ENCODE measurements at places on chromosomes 4 and X.

DNA sequence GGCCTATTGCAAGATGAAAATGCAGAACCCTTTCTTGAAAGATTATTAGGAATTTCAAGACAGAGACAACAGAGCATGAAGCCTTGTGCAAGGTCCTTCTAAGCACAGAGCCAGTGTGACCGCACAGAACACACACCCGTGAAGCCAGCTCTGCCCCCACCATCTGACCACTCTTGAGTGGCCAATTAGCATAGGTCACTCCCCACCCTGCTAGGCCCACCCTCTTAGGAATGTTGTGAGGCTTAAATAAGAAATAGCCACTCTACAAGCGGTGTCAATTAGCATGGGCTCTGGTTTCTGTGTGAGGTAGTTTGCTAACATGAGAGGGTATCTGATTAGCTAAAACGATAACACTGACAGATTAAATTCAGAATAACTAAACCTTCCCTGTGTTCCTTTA is 152.9 kb downstream of the PTTG2 start:
- no peak for DNase-seq

DNA sequence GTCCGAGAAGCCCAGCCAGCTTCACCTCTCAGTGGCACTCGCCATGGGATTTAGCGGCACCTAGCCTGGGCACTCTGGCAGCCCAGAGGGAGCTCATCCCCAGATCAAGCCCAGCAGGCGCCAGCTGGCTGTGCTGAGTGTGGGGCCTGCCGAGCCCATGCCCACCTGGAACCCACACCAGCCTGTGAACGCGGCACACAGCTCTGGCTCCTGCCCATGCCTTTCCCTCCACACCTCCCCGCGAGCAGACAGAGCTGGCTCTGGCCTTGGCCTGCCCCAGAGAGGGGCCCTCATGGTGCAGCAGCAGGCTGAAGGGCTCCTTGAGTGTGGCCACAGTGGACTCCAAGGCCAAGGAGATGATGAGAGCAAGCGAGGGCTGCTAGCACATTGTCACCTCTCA is 38.0 kb upstream of the AADAT start:
- no peak for DNase-seq

DNA sequence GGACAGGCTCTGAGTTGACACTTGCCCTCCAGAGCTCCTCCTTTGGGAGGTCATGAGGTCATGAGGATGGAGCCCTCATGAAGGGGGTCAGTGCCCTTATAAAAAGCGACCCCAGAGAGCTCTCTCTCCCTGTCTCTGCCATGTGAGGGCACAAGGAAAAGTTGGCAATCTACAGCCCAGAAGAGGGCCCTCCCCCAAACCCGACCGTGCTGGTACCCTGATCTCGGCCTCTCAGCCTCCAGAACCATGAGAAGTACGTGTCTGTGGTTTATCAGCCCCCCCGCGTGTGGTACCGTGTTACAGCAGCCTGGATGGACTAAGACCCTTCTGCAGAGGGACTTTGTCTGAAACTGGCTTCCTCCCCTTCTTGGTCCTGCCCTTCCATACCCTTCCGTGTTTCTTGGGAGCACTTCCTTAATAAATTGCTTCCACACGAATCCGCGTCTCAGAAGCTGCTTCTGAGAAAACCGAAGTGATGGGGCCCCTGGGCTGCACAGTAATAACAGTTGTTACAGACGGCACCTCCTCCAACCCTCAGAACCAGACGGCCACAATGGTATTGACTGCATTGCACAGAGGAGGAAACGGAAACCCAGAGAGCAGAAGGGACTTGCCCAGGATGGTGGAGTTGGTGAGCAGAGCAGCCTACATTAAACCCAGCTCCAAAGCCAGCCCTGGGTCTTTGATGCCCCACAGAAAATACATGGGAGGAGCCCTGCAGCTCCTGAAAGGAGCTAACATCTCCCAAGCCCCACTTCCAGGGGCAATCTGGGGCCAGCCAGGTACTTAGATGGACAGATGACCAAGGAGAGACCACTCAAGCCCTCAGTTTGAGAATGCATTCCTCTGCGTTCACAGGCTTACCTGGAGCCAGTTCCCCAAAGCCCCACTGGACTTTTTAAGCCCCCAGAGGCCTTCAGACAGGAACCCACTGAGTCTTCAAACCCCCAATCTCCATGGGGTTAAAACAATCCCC is 242.7 kb downstream of the BCOR start:
- no peak for DNase-seq

DNA sequence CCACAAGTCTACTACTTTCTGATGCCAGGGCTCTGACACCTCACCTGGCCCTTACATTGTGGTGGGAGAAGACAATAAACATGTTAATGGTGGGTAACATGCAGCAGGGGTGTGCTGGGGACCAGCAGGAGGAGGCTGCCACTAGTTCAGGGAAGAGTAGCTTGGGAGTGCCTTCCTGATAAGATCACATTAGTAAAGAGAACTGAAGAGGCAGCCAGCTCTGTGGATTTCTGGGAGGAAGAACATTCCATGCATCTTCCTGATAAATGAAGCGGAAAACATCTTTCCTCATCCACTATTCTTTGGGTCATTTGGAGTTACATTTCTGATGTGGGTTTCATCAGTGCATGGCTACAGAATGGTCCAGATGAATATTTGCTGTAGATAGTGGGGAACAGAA is 9.0 kb downstream of the RNF150 start:
- no peak for DNase-seq

DNA sequence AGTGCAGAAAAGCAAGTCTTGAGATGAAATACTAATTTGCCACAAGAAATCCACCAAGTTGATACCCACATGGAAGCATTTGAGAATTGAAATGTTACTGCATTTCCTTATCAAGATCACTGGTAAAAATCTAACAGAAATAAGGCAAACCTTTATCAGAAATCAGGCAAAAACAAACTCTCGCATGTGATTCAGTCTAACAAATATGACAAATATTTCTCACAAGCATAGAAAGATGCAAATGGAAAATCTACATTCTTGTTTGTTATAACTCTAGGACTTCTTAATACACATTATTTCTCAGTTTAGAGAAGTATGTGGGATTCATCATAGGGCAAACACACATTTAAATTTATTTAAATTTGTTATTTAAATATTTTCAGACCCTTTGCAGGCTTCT is 52.9 kb downstream of the TXK start:
- no peak for DNase-seq

DNA sequence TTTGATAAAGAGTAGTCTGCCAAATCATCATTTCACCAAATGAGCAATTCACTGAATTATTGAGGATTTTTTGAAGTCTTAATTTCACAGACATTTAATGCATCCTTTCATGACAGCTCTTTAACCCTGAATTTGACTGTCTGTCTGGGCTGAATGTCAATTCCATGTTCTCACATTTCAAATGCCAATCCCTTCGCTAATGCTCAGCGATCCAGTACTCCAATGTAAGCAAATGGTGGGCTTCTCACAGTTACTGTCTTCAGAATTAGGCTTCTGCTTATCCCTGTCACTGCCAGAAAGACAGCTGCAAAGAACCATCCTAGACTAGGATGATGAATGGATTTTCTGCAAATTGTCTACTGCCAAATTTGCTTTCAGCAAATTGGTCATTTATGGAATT is 36.2 kb upstream of the USP38 start:
- DNase-seq, result no peak

- DNase-seq, result no peak
Observed at GRCh38 chr4:88854481-88854880, 156.9 kb upstream of the NAP1L5 start.

DNA sequence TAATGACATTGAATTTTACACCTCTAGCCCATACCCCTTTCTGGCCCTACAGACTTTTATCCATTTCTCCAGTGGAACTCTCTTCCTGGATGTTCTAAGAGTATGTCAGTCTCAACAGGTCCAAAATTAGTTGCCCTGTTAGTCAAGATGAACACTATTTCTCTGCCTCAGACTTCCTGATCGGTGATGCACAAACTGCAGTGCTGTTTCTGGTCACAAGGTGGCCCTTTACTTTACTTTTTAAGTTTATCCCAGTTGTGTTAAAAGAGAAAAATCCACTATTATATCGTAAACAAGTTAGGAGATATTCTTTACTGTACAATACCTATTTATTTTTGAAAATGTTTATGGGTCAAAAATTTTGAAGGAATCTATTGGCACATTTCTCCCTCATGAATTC is 13.1 kb downstream of the TCEAL7 start:
- no peak for DNase-seq

GRCh38 chr4:172124656-172125308 is 311.6 kb downstream of the GALNTL6 start:
- no peak for DNase-seq

- no peak for DNase-seq
Observed at GRCh38 chr4:2482693-2483092, 13.8 kb downstream of the RNF4 start.

DNA sequence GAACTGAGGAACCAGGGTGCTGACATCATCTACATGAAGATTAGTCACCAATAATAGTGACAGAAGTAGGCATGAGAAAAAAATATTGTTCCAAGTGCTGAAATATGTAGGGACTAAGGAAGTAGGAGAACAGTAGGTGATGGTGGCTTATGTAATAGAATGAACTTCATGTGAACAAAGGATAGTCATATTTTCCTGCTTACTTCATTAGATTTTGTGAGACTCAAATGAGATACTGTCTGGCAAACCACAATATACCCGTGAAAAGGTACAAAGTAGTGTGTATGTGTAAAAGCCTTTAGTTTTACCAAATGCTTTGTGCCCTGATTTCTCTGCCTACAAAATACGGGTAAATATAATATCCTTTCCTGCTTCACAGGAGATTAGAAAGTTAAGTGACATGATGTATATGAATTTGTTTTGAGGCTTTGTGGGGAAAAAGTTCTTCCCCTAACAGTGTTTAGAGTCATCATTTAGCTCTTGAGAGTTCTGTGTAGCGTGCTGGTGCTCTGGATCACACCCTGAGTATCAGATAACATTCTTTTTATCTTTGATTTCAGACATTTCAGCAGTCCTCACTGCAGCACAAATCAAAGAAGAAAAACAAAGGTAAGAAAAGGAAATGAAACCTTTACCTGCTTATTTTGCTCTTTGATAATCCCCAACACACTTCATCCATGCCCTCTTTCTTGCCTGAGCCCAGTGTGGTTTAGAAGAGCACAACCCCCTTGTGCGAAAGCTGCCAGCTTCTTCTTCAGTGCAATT is 67.9 kb downstream of the KLHL34 start:
- no peak for DNase-seq

DNA sequence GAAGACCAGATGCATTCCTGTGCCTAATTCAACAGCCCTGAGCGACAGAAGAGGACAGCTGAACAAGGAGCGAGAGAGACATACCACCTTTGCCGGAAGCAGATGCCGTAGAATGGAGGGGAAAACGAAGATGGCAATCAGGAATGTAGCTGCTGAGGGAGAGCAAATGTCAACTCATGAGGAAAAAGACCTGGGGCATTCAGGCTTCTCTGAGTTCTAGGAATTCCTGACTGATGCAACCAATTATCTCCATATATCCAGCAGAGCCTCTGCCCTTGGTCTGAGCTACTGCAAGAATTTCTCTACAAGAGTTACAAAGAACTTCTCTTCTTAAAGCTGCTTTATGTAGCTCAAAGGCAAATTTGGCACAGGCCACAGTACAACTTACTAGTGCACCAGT is 40.5 kb upstream of the INPP4B start:
- no peak for DNase-seq

DNA sequence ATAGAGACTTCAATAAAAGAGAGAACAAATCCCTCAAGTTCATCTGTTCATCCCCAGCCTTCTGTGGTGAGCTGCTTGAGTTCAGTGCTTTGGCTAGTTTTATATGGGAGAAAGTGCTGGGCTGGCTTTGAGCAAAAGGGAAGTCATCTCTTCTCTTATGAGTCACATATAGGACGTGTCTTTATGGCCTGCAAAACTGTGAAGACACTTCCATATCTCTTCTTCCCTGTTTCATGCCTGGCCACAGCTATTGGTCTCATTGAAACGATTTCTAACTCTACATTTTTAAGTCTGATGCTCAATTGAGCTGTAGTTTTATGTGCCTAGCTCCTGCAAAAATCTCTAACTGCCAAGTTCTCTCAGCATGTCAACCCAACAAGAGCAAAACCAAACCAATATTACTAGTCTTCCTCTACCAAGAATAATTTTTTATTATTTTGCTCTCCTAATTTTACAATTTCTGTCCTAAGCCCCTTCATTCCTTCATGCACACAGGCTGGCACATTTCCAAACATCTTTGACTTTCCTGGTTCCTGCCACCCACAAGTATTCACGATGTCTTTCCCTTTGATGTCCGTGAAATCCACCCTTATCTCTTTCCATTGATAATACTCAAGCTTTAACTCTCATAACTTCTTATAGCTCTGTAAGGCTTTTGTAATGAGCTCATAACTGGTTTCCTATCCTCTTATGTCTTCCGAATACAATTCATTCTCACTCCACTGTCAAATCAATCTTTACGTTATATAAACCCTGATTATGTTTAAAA is 165.3 kb downstream of the BTC start:
- DNase-seq, result no peak

DNA sequence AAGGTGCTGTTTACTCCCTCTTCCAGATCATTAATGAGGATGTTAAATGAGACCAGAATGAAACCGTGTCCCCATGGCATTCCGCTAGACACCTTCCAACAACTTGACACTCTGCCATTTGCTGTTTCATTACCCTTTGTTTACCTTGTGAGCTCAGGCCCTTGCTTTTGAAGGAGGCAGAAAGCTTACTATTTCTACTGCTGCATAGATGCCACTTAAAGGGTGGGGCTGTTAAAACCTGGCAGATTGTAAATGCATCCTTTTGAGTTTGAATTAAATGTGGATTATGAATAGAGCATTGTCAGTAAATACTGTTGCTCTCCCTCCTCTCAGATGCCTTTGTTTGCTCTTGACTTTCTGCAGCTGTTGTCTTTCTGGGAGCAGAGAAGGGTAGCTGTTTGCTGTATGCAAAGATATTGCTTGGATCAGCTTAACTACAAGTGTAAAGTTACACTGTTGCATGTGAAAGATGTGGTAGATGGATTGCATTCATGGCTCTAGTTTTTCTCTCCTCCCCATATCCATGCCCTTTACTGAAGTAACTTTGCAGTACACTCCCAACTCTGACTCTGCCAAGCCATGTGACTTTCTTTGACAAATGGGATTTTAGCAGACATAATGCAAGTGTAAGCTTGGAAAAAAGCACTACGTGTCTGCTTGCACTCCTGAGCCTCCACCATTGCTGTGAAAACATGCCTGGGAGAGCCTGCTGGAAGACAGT is 75.0 kb upstream of the DHX15 start:
- no peak for DNase-seq

GRCh38 chrX:133783274-133783673 is 202.1 kb downstream of the GPC3 start:
- no peak for DNase-seq

DNA sequence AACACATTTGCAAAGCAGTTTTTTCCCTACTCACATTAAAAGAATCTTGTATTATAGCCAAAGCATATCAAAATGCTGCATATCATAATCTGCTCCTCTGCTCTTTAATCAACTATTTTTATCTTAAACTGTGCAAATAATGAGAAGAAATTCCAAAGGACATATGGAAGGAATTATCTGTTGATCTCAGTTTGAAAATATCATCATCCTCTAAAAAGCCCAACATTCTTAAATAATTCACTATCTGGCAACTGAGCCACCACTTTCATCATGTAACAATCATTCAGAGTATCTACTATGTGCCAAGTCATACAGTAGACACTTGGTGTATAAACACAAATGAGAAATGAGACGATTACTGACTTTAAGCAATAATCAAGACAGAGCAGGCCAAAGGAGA is 63.0 kb downstream of the PRSS12 start:
- DNase-seq, result no peak

GRCh38 chr4:26780539-26780938 is 80.1 kb upstream of the STIM2 start:
- DNase-seq, result no peak
